Muscle of back (tissue), 13 donors: ENCODE measurements at places on chromosomes 1 and 21.

DNA sequence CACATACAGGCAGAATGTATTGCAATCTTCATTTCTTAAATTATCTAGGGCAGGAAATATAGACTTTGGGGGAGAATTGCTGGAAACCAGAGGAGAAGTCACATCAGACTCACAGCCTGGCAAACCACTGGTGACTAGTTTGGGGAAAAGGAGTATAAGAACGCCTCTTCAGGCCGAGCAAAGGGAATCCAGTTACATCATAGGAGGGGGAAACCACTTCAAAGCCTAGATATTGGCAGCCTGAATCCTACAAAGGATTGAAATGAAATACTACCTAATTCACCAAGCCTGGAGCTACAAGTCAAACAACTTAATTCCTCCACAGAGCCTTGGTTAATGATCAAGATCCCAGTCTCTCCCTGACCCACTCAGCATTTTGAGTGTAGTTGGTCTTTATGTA, 121.7 kb downstream of the SLC30A10 start:
- no peak for DNase-seq

DNA sequence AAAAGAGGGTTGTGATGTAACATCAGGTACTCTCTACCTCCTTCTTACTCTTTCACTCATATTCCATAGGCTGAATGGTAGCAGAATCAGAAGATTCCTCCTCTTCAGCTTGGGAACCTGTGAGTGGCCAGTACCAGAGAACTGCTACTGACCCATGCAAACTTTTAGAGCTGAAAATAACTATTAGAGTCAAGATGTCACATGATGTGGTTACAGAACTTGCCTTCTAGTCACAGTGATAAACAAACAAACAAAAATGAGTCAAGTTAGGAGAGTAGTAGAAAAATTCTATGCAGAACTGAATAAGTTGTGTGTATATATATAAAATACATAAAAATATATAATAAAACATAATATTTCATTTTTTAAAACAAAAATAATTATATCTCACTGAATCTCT, 47.6 kb upstream of the RGS1 start:
- DNase-seq, result no peak

DNA sequence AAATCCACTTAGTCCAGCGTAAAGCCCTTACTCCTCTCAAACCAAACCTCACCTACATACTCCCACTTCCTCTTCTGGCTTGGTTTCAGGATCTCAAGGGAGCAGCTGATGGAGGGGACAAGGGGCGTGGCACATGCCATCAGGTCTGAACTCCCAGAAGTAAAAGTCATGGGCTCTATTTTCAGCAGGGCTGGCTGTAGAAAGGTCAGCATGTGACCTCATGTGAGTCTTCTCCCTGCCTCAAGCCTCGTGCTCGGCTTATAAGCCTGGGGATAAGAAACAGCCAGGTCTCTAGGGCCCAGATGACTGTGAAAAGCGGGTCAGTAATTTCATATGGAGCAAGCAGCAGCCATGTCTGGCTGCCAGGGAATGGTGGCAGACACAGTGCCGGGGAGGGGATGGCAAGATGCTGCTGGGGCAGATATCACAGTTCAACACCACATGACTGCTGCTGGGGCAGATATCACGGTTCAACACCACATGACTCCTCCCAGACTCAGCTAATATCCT, 227.9 kb downstream of the KCNH1 start:
- peak; percentile 17 for DNase-seq

GRCh38 chr1:66980745-66981367, 56.1 kb downstream of the MIER1 start:
- DNase-seq, result no peak

DNA sequence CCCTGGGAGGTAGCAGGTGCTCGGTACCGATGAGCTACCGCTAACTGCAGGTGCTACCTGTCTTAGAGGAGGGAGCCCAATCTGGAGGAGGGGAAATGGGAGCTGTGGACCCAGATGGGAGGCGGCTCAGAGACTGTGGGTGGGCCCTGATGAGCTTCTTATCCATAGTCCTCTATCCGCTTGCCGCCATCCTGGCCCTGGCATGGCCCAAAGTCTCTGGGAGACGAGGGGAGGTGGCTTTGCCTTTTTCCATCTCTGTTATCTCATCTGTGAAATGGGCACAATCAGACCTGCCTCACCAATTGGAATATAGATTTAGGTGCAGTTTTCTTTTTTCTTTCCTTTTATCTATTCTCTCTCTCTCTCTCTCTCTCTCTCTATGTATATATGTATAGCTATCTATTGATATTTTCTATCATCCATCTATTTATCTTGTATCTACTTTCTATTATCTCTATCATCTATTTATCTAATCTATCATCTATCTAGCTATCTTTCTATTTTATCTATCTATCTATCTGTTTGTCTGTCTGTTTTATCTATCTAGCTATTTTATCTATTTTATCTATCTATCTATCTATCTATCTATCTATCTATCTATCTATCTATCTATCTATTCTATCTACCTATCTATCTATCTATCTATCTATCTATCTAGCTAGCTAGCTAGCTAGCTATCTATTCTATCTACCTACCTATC, 16.5 kb downstream of the TNFRSF1B start:
- DNase-seq, result no peak

- no peak for DNase-seq
These were observed 95.9 kb downstream of the ZC3H11B start for GRCh38 chr1:219517031-219517430.

DNA sequence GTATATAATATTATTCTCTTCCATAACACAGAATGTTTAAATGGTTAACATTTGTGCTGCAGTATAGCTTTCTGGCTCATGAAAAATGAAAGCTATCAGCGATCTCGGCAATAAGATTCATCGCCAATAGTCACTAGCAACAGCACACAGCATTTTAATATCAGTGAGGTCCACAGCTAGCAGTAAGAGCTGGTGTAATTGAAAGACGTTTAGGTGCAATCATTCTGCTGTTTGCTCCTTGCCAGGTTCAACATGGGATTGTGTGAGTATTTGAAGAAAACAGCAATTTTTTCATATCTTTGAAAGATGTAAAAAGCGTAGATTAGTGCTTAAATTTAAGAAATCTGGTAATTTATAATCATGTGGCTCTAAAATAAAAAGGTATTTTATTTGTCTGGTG, 20.1 kb downstream of the PRKACB start:
- DNase-seq, result no peak

DNA sequence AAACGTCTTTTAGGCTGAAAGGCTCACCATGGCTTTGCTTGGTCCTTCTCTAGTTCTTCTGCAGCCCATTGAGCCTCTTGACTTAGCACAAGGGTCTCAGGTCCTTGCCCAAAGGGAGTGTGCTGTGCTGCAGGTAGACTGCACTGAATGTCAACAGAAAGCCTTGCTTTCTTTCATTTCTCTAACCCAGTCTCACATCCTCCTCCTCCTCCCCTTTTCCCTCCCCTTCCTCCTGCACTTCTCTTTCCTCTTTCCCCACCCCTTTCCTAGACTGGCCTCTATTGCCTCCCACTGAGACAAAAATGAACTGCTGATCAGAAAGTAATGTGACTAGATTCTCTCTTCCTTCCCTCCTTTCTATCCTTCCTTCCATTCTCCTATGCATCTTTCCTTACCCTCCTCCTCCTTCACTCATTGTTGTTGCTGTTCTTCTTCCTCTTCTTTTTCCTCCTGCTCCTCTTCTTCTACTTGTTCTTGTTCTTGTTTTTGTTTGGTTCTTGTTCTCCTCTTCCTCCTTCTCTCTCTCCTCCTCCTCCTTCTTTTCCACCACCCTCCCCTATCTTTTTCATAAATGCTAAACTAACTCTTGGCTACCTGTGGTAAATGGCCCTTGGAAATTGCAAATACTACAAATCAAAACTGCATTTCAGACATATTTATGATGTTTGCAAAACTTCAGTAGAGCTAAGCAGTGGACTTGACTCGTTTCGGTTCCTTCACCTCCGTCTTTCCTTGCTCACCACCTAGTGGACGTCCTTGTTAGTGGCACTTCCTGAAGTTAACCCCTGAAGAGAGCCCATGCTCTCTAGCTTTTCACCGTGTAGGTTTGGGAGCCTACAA, at the start of gene SELL:
TSS of gene SELL (minus strand) at position 152 of the 840 bp plus-strand sequence. CDS start at position 30, 122 bp downstream.
- peak; percentile 39 for DNase-seq

DNA sequence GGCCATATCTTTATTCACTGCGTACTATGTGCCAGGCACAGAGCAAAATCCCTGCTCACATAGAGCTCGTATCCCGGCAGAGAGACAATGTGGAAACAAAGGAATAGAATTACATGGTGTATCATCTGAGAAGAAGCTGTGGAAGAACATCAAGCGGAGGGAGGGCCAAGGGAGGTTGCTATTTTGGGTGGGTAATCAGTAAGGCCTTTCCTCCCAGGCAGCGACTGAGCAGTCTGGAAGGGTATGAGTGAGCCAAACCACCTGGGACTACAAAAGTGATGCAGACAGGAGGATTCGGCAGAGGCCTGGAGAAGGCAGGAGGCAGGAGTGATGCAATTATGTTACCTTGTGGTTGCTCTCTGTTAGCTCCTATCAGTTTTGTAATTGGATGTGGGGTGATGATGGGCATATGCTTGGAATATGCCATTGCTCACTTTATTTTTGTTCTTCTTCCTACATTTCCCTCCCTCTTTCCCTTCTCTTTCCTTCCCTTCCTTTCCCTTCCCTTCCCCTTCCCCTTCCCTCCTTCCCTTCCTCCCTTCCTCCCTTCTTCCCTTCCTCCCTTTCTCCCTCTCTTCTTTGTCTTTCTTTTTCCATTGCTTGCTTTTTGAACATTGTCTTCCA, 172.9 kb downstream of the DISC1 start:
- DNase-seq, result no peak

GRCh38 chr1:174276087-174276486, 116.8 kb downstream of the RABGAP1L start:
- no peak for DNase-seq

GRCh38 chr1:204206121-204206520, 7.7 kb downstream of the GOLT1A start:
- DNase-seq, result no peak

- DNase-seq, result no peak
These were observed 95.0 kb downstream of the GDAP2 start for GRCh38 chr1:117834416-117834815.

- DNase-seq, result peak; percentile 51
These were observed 12.6 kb downstream of the ZC3H12A start for GRCh38 chr1:37486680-37487618.

GRCh38 chr1:7284839-7285435, 486.2 kb upstream of the VAMP3 start:
- DNase-seq, result no peak

GRCh38 chr1:89780721-89781120, 40.1 kb upstream of the LRRC8D start:
- peak; percentile 49 for DNase-seq

DNA sequence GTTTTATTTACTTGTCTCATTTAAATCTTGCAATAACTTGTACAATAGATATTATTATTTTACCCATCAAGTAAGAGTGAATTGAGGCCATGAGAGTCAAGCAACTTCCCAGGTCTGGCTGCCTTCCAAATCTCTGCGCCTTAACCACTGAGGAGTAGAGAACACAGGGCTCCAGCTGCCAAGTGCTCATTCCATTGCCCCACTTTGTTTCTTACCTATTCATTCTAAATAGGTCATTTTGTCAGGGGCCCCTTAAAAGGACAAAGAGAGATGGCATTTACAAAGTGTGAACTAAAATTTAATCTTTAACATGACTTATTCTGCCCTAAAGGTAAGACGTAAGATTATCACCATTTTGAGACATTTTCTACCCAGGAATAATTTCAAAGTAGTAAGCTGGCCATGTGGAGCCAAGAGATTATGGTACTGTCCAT, 3.5 kb downstream of the PPP1R15B start:
- peak; percentile 59 for DNase-seq

GRCh38 chr1:160768295-160768657, 27.7 kb upstream of the LY9 start:
- DNase-seq, result peak; percentile 13
